GM18507 (cell line): ENCODE measurements at places on chromosomes 1 and 21.

GRCh38 chr1:150126811-150127210 lies 22.9 kb upstream of the PLEKHO1 start:
- DNase-seq: no peak

- peak; percentile 75 for DNase-seq
Measured at GRCh38 chr1:230109895-230110667, 43.0 kb downstream of the GALNT2 start.

DNA sequence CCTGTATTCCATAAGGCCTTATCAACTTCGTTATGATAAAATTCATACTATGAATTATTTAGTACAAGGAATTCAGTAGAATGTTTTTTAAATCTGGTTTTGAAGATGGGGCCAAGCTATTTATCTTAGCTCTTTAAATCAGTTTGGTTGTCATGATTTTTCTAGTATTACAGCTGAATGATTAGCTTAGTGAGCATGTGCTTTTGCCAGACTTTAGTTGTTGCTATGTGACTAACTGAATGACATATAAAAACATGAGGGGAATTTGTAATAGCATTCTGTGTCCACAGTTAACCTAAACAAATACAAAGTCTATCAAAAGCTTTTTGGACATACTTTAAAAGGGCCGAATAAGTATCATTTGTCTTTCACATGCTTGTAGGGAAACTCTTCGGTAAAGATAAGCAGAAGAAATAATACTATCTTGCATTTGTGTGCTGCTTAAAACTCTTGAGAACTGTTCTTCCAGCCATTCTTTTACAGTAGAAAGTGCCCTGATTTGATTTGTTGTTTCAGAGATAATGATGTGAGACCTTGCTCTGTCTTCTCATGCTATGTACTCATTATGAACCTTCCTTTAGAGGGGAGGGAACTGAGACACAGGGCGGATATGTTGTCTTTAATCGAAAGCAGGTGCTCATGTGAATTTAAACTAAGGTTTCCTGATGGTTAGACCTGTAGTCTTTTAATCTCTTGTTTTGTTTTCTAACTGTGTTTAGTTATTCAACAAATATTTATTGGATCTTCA lies 18.8 kb downstream of the NEK7 start:
- no peak for DNase-seq

- no peak for DNase-seq
Measured at GRCh38 chr1:35115459-35116383, 36.5 kb downstream of the ZMYM1 start.

DNA sequence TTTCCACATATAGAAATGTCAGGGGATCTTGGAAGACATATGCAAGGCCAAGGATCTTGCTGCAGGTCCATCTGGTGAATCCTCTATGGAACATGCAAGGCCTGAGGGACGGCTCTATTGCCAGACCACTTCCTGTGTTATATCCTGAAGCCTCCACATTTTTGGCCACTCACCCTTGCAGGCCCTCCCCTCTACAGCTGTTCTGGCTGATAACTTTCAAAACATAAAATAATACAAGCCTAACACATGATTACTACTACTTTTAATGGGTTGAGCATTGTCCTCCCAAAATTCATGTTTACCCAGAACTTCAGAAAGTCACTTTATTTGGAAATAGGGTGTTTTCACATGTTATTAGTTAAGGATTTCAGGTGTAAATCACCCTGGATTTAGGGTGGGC lies 18.5 kb upstream of the LYPLAL1 start:
- DNase-seq: no peak

DNA sequence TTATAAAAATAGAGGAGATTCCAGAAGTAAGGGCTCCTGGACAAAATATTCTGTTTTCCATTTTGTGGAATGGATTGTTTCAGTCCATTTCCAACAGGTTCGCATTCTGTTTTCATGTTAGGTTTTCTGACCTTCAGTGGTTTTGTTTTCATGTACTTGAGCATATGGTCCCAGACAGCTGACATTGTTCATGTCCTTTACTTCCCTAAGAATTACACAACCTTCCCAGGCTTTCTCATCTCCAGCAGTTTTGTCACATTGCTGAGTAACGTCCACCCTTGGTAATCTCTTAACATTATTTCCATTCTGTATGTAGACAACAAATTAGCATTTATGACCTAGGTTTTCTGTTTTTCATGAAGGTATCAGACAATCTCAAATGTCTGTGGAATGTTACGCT lies 21.0 kb upstream of the ERRFI1 start:
- no peak for DNase-seq

DNA sequence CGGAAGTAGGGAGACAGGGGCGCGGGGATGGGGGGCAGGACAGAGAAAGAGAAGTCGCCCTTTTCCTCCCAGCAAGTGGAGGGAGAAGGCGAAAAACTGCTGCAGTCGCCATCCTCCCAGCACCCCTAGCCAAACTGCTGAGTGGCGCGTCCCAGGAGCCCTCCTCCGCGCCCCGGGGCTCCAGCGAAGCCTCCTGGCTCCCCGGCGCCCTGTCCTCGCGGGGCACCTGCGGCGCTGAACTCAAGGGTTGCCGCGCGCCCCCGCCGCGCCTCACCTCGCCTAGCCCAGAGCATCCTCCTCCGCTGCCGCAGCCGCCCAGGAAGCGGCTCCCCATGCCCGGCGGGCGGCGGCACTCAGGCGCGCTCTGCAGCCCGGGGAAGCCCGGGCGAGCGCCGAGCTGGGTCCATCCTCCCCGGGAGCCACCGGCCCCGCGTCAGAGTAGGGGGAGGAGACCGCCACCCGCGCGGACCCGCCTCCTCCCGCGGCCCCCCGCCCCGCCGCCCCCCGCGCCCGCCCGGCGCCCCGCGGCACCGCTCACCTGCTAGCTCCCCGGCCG lies at the start of gene DAB1:
Gene DAB1 (minus strand): TSS at position 405 of the 556 bp plus-strand sequence. CDS start 133,030 bp downstream, outside the sequence.
- no peak for DNase-seq

- no peak for DNase-seq
Measured at GRCh38 chr1:10057343-10057742, 24.6 kb downstream of the UBE4B start.

DNA sequence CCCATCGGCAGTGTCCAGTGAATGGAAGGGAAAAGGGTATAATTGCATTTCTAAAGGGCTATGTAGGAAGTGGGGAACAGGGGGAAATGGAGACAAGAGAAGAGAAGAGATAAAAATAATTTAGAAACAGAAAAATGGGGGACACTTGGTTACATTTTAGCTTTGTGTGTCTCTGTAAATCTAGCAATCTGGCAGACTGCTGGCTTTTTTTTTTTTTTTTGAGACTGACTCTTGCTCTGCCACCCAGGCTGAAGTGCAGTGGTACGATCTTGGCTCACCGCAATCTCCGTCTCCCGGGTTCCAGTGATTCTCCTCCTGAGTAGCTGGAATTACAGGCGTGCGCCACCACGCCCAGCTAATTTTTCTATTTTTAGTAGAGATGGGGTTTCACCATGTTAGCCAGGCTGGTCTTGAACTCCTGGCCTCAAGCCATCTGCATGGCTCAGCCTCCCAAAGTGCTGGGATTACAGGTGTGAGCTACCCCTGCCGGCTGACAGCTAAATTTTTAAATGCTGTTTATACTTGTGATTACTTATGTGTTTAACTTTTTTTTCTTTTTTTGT lies 53.4 kb downstream of the AGPAT3 start:
- DNase-seq: no peak

- no peak for DNase-seq
Measured at GRCh38 chr1:33626801-33627200, 154.4 kb downstream of the ZSCAN20 start.

- no peak for DNase-seq
Measured at GRCh38 chr1:7221826-7222694, 436.8 kb downstream of the CAMTA1 start.

GRCh38 chr1:201172999-201173610 lies 17.5 kb upstream of the IGFN1 start:
- no peak for DNase-seq

DNA sequence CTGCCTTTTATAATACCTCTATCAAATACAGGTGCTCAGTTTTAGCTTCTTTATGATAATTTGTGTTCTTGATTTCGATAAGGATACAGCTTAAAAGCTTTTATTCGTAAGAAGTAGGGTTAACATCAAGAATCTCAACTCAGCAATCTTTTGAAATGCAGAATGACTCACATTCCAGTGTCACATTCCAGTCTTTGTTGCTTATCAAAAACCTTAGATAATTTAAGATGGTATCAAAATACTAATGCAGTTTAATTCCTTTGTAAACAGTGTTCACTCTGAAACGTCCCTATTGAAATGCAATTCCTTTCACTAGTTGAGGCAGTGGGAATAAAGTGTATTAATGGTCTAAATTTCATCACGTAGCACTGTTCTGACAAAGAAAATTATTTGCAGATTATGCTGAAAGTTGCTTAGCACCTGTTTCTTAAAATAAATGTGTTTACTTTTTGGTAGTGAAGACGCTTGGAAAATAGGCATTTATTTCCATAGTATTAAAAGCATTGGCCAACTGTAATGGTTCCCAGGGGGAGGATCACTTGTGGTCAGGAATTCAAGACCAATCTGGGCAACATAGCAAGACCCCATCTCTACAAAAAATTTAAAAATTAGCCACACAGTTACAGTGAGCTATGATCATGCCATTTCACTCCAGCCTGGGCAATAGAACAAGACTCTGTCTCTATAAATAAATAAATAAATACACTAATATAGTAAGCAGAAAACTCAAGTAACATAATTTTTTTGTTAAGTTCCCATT lies 10.1 kb upstream of the CNN3 start:
- DNase-seq: no peak

DNA sequence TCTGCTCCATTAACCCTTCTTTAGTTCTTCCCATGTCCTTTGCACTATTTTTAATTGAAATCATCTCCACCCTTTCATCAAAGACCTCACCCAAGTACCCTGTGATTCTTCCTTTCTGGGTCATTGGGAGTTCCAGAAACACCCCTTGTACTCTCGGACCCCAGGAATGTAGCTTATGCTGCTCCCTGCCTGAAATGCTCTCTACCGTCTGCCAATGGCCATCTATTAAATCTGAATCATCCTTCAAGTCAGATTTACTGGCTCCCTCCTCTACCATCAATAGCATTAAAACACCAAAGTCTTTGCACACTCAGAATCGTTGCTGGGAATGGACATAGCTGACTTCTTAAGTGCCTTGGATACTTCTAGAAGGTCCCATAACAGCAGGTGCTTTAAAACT lies 73.2 kb upstream of the GADD45A start:
- no peak for DNase-seq

- DNase-seq: no peak
Measured at GRCh38 chr1:22326372-22326915, 125.2 kb upstream of the ZBTB40 start.
